ENCODE measurements at places on chromosomes 3 and 15.

DNA sequence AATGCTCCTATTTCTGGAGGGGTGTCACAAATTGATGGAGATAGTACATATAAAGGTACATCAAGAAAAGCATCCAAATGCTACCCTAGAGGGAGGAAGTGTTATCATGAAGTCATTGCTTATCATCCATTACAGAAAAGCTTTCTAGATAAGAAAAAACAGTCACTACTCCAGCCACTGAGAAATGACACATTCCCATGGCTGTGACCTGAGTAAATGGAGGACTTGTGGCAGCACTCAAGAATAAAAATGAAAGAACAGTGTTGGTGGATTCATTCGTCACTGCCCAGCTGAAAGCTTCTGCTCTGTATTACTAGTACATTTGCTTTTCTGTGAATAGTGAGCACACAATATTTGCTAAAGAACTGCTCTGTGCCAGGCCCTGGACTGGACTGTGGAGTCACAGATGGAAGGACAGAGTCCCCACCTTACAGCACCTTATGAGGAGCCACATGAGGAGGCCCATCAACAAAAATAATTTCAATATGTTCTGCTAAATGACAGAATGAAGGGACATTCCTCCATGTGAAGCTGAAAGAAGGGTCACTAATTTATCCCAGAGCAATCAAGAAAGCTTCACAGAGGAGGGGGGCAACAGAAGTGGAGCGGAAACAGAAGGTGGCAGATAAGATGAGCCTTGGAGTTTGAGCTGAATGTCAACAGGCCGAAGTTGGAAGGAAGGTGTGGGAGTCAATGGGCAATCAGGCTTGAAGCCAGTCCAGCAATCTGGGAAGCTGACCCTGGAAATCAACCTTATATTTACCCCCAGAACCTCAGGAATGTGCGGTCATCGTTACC, 343.5 kb upstream of the TRIM42 start:
- no peak for DNase-seq

DNA sequence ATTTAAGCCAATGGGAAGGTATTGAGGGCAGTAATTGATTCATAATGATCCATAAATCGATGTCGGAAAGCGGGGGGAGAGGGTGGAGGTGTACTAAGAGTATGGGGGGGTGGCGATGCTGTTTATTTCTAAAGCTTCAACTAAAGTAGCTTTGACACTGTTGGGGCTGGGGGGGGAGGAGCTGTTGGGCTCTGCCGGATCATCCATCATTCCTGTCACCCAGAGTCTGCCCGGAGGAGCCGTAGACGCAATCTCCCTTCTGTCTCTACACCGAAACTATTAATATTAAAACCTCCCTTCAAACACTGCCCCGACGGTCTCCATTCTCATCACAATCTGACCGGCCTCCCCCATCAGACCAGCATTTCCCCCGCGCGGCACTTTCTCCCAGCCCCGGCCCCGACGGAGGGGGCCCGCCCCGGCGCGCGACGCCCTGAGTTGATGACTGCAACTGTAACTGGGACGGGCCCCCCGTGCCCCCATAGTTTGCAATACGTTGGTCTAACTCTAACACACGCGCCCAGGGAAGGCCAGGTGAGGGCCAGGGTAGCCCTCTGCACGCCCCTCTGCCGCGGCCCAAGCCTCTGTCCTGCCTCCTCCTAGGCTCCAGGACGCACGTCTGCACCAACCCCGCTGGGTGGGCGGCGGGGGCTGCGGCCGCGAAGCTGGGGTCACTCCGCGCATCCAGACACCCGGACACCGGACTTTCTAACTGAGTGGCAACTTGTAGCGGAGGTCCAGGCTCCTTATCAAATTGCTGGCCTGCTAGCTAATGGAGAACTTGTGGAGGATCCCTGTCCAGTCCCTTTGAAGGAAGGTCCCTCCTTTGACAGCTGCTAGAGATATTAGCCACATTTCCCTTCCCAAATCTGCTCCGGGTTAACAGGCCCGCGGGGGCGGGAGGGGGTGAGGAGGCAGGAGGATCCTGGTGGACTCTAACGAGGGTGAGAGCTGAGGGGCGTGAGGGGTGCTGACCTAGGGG, 212.0 kb downstream of the MEIS2 start:
- no peak for DNase-seq

GRCh38 chr3:104460477-104461406, 906.0 kb upstream of the ALCAM start:
- no peak for DNase-seq

DNA sequence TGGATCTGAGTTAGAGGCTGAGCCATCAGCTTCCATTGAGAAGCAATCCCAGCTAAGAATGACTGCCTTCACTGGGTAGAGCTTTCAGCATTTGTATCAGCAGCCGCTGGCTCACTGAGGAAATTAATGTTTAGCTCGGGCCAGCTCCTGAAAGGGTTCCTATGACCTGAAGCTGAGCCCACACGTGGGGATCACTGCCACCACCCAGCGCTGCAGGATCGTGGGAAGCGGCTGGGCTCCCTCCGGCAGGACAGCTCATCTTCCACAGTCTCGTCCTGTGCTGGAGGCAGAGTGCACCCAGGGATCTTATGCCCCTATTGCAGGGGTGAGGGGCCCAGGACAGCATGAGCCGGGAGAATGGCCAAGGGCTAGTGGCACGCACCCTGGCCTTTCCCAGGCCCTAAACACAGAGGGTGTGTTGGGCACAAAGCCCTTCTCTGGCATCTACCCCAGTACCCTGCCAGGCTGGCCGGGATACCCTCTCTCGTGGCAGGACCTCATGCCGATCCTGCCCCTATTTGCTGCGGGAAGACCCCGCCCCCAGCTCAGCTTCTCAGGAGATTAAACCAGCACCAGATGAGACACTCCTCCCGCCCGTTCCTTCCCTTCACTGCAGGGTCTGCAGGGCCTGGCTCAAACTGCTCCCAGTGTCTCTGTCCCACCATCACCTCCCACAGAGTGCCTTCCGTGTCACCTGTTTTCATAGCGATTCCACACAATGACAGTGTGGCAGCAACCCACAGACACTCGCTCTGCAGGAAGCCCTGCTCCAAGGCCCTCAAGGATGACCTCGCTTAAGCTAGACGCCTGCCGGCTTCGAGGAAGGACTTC, 28.5 kb downstream of the KLHL25 start:
- no peak for DNase-seq

- peak; percentile 1 for DNase-seq
Observed at GRCh38 chr3:172357850-172358754, 90.2 kb downstream of the GHSR start.

- no peak for DNase-seq
Observed at GRCh38 chr3:27342267-27342666, 26.9 kb downstream of the NEK10 start.

DNA sequence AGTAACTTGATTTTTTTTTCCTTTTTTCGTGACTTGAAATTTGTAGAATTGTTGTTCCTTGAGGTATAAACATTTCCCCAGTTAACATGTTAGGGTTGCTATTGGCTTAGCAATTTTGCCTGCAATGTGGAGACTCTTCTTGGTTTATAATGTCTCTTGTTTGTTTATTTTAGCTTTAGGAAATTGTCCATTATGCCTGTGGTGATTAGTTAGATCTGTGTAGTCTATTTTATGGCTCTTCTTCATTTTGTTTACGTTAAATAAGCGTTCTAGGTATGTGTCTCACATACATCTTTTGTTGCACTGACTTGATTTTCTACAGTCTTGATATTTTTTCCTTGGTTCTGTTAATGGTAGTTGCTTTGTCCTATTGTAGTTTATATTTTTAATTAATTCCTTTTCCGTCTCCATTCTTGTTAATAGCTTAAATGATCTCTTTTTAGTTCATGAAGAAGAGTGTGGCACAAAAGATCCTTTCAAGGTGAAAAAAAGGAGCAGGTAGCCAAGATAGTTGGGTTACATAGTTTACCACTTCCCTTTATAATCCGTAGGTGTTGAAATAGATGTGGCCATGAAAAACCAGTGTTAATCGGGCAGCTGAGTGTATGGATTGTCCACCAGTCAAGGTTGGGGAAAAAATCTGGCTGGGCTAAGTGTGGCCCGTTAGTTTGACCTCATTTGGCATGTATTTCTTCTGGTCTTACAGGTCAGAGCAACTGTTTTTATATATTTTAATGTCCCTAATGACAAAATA, 12.1 kb downstream of the IQGAP1 start:
- no peak for DNase-seq

GRCh38 chr3:138625707-138626365, 17.3 kb downstream of the FAIM start:
- no peak for DNase-seq

- DNase-seq = no peak
Observed at GRCh38 chr3:157280786-157281185, 120.8 kb upstream of the CCNL1 start.

- DNase-seq = no peak
Observed at GRCh38 chr3:102024270-102024904, 175.1 kb downstream of the NFKBIZ start.

DNA sequence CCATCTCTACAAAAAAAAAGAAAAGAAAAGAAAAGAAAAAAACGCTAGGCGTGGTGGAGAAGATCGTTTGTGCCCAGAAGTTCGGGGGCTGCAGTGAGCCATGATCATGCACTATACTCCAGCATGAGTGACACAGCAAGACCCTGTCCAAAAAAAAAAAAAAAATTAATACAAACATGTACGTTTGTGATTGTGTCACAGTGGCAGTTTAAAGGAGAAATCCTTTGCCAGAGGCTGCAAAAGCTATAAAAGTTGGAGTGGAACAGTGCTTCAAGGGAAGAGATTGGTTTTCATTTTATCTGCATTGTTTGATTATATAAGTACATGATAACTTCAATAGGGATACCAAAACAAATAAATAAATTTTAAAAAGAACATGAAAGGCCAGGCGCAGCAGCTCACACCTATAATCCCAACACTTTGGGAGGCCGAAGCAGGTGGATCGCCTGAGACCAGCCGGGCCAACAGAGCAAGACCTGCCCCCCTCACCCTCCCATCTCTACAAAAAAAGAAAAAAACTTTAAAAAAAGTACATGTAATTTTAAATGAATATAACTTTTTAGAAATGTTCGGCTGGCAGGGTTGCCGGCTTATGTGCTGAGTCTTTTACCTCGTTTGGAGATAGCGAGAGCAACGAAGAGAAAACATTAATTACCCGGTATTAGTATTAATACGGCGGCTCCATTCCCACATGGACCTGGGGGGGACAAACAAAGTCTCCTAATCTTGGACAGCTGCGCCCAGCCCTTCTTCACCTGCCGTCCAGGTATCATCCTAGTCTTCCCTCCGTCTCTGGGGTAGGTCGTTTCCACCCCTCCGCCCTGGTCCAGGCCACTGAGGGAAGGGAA, 573 bp upstream of the DIS3L start:
- DNase-seq = no peak

- peak; percentile 59 for DNase-seq
Observed at GRCh38 chr15:40106203-40107161, 2.2 kb downstream of the BMF start.

GRCh38 chr3:143486611-143487010, 361.7 kb downstream of the SLC9A9 start:
- DNase-seq = no peak

GRCh38 chr3:117681619-117682018, 972.0 kb downstream of the TUSC7 start:
- DNase-seq = no peak

DNA sequence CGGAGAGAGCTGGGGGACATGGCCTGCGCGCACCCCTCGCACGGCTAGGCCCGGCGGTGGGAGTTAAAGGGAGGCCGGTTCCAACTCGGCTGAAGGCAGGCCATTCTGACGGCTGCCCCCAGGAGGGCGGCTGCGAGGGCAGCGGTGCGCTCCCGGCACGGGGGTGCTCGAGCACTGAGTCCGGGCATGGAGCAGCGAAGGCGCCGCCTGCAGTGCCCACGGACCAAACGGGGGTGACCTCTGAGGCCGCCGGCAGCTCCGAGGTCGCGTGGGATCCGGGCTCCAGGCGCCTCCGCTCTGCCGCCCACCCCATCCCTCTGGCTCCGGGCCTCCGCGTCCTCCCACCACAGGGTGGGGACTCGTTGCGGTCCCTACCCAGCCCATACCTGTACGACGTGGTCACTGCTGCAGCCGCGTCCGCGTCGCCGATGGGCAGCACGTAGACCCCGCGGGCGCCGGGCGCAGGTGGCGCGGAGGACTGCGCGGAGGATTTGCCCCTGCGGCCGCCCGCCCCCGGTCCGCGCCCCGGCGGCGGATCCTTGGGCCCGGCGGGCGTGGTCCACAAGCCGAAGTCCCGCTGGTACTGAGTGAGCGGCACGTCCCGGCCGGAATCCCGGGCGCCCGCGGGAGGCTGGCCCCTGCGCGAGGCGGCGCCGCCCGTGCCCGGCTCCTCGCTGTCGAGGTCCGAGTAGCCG, 469 bp downstream of the MAP6D1 start:
- peak; percentile 18 for DNase-seq

DNA sequence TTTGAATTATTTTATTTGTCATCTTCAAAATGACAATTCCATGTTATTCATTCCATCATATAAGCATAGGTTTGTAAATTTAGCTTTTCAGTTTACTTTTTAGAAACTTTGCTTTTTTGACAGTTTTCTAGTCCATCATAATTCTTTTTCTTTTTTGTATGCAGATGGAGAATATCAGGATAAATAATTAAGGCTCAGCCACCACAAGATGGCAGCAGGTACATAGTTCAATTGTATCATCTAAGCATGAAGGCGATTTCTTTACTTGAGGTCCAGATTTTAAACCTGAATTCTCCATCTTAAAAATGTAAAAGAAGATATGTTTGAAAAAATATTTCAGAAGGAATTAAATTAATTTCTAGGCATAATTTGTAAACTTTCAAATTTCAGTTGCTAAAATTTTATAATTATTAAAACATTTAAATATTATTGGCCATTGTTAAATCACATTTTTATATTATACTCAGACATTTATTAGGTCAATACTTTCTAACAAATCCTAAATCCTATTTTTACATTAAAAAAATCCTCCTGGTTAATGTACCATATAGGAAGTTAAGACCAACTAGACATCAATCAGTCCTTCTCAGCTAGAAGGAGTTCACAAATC, 15.1 kb downstream of the PLSCR5 start:
- DNase-seq = peak; percentile 16

- no peak for DNase-seq
Observed at GRCh38 chr15:74414603-74415338, 19.0 kb downstream of the SEMA7A start.

- DNase-seq = no peak
Observed at GRCh38 chr3:180947761-180948390, 35.4 kb downstream of the FXR1 start.

DNA sequence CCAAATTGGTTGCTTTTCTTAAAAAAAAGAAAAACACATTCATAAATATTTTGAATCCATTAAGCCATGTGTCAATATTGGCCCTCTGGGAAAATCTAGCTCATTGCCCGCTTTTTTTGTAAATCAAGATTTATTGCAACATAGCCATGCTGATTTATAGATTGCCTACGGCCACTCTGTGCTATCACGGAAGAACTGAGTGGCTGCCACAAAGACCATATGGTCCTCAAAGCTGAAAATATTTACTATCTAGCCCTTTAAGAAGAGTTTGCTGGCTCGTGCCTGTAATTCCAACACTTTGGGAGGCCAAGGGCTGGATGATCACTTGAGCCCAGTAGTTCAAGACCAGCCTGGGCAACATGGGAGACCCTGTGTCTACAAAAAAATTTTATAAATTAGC, 45.9 kb downstream of the IL5RA start:
- DNase-seq = no peak

DNA sequence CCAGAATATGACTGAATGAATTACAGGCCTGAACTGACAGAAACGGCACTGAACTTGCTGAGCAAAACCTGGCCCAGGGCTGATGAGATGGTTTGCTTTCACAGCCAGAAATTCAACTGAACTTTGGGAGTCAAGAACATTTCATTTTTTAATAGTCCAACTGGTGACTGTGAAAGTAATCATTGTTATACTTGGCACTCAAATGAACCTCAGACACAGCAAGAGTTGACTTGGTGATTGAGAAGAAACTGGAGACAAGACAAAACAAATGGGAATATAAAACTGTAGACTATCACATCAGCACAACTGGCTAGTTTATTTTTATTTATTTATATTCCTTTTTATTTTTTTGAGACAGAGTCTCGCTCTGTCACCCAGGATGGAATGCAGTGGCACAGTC, 858.9 kb upstream of the CFAP20DC start:
- DNase-seq = no peak
